ENCODE measurements at places on chromosomes 4 and X.
A peak's percentile ranks its signal among the peaks of the same experiment; 100 is the strongest.

GRCh38 chr4:120921456-120922380, 808 bp downstream of the PRDM5 start:
- DNase-seq = peak; percentile 89

DNA sequence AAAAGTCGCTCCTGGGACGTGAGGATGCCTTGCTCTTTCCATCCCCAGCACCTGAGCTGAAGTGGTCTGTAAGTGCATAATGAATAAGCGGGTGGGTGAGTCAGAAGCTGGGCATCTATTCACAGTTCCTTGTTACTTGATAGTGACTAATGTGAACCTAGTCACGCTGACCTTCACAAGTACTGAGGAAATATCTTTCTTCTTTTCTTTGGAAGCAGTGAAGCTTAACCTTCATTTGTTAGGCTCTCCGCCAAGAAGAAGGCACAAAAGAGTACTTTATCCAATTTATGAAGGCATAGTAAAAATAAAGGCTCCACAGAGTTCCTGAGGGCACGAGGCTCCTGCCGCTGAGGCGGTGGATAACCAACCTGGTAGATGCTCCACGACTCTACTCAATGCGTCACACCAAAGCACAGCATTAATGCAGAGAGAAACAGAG, 475.7 kb upstream of the SLIT2 start:
- DNase-seq = peak; percentile 20

DNA sequence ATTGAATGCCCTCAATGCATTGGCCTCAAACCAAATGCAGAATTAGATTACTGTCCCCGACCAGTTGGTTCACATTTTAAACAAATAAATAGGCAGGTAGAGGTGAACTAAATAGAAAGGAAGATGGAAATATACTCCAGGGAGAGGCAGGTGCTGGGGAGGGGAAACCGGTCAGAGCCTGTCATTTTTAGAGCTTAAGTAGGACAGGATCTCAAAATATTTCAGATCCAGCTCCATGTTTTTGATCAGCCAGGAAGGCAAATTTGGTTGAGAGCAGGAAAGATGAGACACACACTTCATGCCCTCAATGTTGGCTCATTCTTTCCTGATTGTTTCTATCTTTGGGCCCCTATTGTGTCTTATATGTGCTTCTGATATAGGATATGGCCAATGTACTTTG, 206.7 kb downstream of the SHROOM3 start:
- DNase-seq = no peak

GRCh38 chrX:15816438-15816809, 26.1 kb downstream of the ZRSR2 start:
- DNase-seq = no peak

- DNase-seq = no peak
Measured at GRCh38 chr4:1218634-1219565, 30.0 kb downstream of the CTBP1 start.

GRCh38 chr4:12697970-12698369, 786.2 kb downstream of the RAB28 start:
- no peak for DNase-seq

DNA sequence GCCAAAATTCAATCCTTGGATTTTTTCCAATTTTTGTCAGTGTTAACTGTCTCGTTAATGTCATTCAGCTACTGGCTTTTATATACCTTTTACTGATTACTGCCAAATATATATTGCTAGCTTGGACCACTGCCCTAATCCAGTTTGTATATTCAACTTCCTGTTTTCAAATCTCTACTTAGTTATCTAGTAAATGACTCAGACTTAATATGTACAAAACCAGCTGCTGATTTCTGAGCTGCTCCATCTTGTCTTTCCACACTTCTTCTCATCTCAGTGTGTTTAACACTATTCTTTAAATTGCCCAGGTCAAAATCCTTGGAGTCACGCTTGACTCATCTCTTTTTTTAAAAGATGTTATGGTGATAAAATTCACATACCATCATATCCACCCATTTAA, 1196.7 kb downstream of the RAPGEF2 start:
- DNase-seq = no peak

- no peak for DNase-seq
Measured at GRCh38 chr4:161160718-161161117, 1003.1 kb downstream of the FSTL5 start.

- no peak for DNase-seq
Measured at GRCh38 chr4:27819246-27819645, 958.6 kb downstream of the STIM2 start.

GRCh38 chr4:107379054-107379869, 340.8 kb downstream of the PAPSS1 start:
- DNase-seq = no peak

DNA sequence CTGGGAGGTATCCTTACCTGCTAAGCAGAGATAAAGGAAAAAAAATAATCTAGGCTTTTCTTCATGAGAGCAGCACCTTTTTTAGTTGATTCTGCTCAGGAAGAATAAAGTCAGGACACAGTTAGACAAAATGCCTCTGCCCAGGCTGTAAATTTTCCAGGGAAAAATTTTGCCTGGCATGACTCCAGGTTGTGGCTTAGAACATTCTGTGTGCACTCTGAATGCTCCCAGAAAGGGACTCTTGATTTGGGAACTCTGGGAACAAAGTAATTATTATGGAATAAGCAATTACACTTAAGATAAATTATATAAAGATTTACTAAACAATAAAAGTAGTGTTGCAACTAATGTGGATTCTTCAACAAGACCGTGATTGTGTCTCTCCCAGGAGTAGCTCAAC, 826.2 kb upstream of the TENM3 start:
- DNase-seq = peak; percentile 17

GRCh38 chrX:95056901-95057300, 1382.9 kb downstream of the FAM133A start:
- no peak for DNase-seq

DNA sequence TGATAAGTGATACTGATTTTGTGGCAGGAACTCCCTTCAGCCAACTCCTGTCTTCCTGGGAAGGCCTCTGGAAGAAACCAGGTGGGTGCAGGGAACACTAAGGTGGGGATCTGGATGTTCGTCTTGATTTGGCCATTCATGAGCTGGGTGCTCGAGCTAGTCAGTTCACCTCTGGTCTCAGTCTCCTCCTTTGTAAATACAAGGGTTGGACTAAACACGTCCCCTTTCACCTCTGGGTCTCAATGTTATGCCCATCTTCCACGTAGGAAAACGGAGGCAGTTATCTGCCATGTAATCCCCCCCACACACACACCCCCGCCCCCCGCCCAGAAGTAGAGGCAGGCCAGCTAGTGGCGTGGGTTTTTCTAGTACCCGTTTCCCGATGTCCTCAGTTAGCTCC, 4.1 kb upstream of the RS1 start:
- no peak for DNase-seq

DNA sequence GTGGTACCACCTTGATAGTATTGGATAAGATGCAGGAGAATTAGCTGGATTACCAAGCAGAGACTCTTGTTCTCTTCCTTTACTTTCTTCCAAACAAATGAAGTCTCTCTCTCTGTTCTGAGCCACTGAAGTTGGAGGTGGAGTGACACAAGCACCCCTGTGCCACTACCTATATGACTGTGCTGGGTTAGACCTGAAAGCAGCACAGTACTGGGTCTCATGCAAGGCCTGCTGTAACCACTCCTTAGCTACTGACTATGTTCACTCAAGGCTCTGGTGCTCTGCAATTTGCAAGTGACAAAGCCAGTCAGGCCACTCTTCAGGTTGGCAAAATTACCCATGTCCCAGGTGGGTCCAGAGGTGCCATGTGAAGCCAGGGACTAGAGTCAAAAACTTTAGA, 389.6 kb upstream of the MAOA start:
- no peak for DNase-seq

GRCh38 chrX:40168480-40169011, 70.8 kb upstream of the BCOR start:
- no peak for DNase-seq

DNA sequence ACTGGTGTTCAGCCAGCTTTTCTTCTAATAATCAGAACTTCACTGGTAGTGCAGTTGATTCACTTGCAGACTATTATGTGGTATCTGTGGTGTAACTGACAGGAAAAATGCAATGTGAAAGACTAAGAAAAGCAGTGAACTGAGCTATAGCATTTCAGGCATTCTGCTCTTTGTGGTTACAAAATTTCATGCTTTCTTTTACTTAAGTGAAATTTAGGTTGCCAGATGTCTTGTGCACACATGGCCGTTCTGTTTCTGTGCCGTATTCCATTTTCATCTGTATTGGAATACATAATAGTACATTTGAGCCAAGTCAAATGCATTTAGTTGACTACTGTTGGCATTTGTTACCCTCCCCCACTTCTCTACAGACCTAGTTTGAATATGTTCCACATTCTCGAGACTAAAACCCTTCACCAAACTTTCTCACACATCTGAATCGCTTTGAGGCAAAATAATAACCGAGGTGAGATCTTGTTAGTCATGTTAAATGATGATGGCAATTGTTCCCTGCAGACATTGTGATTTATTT, 8.2 kb downstream of the RTL3 start:
- no peak for DNase-seq

GRCh38 chr4:7161721-7162214, 30.6 kb upstream of the SORCS2 start:
- DNase-seq = no peak

DNA sequence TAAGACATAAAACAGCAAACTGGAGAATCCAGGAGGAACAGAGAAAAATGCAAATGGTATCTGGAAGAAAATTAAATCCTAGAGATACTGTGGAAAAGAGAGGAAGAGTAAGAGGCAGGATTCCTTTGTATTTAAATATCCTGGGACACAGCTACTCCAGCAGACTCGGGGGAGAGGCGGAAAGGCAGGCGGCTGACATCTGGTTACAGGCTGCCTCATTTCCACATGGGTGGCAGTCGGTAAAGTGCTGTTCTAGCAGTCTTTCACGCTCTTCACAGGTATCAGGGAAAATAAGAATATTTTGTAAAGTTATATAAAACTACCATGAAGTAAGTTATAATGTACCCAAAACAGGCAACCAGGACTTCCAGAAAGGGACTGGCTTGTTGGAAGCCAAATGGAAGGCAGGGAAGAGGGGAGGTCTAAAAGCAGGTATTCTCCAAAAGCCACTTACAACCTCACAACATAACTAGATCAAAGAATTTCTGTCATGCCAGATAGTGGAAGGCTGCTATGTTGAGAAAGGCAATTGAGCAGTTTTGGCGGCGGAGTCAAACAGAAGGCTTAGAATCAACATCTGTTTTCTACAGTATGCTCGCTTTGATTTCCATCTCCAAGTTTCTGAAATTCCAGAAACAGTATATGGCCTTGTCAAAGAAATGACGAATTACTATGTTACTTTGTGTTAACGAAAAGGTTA, 1.3 kb upstream of the TIGD2 start:
- DNase-seq = no peak

All from spinal cord (tissue), 10 donors.